CD14-positive monocyte (primary cell): ENCODE measurements at places on chromosomes 16 and 17.

DNA sequence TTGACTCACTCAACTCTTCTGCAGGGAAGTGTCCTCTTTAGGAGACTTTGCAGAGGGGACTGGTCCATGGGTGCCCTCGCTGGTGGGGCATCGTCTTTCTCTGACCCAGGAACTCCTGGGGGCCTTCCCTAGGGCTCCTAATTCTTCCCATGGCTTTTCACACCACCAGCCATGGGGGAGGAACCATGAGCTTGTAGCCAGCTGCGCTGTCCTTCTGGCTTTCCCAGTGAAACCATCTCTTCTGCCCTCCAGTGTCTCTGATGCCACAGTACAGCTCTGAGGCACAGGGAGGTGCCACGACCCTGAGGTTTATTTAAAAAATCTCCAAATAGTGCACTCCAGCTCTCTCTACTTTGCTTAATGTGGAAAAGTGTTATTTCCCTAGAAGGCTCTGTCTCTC is 78.6 kb downstream of the SDR42E1 start:
- H3K27me3 ChIP-seq: no peaks in the 10 kb centered on the region
- peaks cover 95% of the 10 kb centered on the region for H3K36me3 ChIP-seq
- H3K4me1 ChIP-seq: no peaks in the 10 kb centered on the region
- no peak for DNase-seq
- H3K27ac ChIP-seq: no peak overlapping the region

DNA sequence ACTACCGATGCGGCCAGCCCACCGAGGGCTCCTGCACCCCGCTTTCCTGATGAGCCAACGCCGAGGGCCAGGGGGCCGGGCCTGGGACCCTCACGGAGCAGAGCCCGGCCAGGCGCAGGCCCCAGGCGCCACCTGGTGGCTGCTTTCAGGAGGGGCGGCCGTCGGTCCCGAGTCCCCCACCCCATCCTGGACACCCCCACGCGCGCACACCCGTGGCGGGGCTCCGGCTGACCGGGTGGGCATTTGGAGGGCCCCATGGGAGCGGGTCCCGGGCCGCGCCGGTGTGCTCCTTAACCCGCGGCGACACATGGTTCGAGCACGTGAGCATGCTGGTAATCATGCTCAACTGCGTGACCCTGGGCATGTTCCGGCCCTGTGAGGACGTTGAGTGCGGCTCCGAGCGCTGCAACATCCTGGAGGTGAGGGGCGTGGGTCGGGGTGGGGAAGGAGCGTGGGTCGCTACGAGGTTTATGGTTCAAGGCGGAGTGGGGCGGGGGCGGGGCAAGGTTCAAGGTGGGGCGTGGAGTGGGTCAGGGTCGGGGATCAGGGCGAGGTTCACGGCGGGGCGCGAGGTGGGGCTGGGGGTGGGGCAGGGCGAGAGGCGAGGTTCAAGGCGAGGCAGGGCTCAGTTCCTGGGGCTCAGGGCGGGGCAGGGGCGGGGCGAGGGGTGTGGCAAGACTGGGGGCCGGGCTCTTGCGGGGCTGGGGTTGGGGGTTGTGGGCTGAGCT is 30.2 kb downstream of the TPSG1 start:
- H3K4me1 ChIP-seq: no peaks in the 10 kb centered on the region
- no peak overlapping the region for H3K27ac ChIP-seq
- H3K36me3 ChIP-seq: no peaks in the 10 kb centered on the region
- no peak for DNase-seq
- H3K4me3 ChIP-seq: no peak overlapping the region

DNA sequence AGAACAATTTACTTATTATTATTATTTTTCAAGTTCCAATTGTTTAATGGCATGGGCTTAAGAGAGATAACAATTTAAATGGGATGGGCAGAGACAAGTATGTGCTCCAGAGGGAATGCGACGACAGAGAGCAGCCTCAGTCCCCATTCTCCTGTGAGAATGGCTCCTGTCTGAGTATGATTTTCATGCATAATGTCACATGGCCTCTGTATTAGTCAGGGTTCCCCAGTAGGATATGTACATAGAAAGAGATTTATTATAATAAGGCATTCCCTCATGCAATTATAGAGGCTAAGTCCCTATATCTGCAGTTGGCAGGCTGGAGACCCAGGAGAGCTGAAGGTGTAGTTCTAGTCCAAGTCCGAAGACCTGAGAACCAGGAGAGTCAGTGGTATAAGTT is 22.9 kb upstream of the NKD1 start:
- no peaks in the 10 kb centered on the region for H3K27me3 ChIP-seq
- no peak overlapping the region for H3K4me3 ChIP-seq
- DNase-seq: no peak
- H3K36me3 ChIP-seq: no peaks in the 10 kb centered on the region
- no peak overlapping the region for H3K27ac ChIP-seq

DNA sequence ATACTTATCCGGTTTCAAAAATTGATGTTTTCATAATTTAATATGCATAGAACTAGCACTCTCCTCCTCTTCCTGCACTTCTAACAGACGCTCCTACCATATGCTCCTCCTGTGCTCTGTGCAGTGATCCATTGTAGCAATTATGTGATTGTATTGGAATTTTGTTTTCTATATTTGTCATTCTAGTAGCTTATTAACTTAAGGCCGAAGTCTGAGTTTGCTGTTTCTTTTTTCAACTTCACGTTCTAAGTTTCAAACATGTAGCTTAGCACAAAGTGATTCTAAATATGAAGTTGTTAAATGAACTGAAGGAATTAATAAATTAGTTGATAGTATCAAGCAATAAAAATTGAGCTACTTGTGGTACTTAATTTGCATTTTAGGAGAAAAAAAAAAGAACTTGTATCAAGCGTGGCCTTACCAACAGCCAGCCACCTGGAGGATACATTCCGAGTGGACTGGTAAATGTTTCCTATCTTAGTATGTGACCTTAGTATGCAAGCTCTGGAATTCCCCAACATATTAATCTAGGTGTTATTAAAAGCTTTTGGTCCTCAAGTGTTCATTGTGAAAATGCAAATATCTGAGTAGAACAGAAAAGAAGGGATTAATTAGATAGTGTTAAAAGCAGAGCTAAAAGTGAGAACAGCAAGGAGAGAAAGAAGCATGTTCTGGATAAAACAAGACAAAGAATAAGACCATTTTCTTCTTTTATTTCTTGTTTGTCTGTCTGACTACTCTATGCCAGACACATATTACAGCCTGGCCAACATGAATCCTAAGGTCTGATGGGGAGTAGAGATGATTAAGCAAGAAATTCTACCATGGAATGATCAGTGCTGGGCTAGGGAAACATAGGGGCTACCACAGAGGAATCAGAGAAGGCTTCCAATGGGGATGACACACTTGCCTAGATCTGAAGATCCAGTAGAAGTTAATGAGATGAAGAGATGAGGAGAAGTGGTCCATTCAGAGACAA is 290.4 kb upstream of the MON1B start:
- no peaks in the 10 kb centered on the region for H3K36me3 ChIP-seq
- no peak for DNase-seq
- H3K27ac ChIP-seq: no peak overlapping the region
- H3K27me3 ChIP-seq: no peaks in the 10 kb centered on the region
- H3K4me1 ChIP-seq: no peaks in the 10 kb centered on the region
- no peak overlapping the region for H3K4me3 ChIP-seq

DNA sequence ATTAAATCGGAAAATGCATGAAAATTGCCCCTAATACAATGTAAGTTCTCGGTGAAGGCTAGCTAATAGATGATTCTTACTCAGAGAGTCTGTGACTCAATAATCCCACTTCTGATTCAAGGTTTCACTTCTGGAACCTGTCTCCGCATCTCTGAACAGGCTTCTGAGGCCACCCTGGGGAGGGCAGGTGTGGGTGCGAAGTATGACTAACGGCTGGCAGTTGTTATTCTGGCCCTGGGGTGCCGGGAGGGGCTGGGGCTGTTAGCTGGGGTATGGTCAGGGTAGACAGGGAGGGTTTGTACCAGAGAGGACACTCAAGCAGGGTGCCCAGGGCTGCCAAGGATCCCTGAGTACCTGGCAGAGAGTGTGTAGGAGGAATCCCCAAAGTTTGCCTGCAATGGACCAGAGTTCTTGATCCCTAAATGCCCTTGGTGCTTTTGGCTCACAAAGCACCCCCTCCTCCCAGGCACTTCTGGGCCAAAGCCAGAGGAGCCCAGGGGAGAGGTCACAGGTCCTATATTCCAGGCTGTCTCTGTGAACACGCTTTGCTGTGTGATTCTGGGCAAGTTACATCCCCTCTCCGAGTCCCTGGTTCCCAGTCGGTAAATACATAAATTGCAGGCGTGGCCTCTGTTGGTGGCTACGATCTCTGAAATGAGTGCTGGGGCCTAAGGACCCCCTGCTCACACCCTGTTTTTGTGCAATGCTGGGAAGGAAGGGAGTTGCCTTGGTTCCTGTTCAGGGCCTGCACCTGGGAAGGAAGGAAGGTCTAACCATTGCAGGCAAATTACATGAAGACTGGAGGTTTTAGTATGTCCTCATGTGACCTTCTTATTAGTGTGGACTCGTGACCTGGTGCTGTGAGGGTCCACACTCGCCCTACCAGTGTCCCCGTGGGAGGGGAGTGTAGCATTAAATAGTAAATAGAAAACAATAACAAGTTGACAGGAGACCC is 49.9 kb upstream of the CPNE2 start:
- H3K36me3 ChIP-seq: peaks cover 29% of the 10 kb centered on the region
- no peak overlapping the region for H3K4me3 ChIP-seq
- H3K27me3 ChIP-seq: no peaks in the 10 kb centered on the region
- peak overlapping the region; percentile 90 for H3K27ac ChIP-seq
- peak; percentile 69 for DNase-seq
- peaks cover 82% of the 10 kb centered on the region for H3K4me1 ChIP-seq

DNA sequence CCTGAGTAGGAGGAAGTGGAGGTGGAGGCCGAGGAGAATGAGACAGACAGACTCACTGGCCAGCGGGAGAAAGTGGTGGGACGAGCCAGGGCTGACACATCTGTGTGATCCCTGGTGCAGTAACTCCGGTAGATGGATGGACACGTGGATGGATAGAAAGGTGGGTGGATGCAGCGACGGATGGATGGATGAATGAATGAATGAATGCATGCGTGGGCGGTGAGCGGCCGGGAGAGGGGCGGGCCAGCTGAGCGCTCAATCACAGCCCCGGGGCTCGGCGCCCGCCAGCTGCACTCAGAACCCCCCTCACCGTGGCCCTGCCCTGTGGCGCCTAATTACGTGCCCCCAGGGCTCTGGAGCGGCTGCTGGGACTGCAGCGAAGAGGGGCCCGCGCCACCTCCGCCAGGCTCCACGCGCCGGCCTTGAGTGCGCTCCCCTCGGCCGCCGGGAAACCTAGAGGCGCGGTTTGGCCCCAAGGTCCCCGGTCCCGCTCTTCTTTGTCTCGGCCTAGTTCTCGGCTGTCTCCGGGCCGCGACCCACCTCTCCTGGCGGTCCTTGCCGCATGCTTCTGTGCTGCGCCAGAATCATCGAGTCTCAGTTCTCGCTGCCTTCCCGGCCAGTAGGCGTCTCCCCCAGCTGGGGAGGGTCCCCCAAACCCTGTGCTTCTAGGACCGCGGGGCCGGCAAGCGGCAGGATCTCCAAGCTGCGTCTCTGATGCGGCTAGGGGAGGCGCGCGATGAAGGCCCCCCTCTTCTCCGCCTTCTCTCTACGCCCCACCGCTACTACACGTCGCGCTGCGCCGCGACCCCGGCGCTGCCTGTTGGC is 41.0 kb downstream of the RAI1 start:
- DNase-seq: no peak
- H3K27me3 ChIP-seq: peaks cover 23% of the 10 kb centered on the region
- no peak overlapping the region for H3K27ac ChIP-seq
- H3K4me3 ChIP-seq: no peak overlapping the region
- no peaks in the 10 kb centered on the region for H3K36me3 ChIP-seq

DNA sequence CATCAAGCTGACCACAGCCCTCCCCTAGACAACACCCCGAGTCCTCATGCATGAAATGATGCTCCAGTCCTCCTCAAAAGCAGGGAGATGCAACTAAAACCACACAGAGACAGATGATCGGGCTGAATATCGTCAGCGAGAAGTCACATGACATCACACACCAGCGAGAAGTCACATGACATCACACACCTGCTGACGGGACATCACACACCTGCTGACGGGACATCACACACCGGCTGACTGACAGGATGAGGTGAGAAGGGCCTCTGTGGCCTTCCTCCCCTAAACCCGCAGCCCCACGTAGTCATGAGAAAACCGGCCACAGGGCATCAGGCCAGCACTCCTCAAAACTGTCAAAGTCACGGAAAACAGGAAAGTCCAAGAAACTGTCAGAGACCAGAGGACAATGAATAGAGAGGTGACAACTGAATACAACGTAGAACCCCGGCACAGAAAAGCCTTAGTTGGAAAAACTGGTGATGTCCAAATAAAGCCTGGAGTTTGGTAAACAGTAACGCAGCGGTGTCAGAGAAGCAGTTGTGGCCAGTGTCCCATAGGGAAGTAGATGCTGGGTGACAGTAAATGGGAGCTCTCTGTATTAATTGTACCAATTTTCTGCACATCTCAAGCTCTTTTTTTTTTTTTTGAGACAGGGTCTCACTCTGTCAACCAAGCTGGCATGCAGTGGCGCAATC is 14.3 kb downstream of the LITAF start:
- DNase-seq: no peak
- no peaks in the 10 kb centered on the region for H3K27me3 ChIP-seq
- H3K27ac ChIP-seq: no peak overlapping the region
- H3K4me1 ChIP-seq: peaks cover 13% of the 10 kb centered on the region

DNA sequence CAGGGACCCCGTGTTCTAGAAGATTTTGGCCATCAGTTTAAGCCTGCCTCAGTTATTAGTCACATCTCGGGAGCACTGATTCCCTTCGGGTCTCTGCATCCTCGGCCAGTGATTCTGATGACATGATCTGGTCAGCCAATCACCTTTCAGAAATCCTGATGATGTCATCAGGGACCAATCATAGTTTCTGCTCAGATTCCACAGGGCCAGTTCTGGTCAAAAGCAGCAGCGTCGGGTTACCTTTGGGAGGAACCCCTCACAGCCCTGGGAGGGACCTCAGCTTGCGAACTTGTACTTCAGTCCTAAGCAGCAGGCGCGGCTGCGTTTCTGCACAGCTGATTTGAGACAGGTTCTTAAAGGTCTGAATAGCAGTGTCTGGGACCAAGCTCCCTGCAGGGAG is 13.9 kb downstream of the KDM8 start:
- no peaks in the 10 kb centered on the region for H3K4me1 ChIP-seq
- DNase-seq: no peak
- H3K27ac ChIP-seq: no peak overlapping the region
- no peaks in the 10 kb centered on the region for H3K27me3 ChIP-seq

DNA sequence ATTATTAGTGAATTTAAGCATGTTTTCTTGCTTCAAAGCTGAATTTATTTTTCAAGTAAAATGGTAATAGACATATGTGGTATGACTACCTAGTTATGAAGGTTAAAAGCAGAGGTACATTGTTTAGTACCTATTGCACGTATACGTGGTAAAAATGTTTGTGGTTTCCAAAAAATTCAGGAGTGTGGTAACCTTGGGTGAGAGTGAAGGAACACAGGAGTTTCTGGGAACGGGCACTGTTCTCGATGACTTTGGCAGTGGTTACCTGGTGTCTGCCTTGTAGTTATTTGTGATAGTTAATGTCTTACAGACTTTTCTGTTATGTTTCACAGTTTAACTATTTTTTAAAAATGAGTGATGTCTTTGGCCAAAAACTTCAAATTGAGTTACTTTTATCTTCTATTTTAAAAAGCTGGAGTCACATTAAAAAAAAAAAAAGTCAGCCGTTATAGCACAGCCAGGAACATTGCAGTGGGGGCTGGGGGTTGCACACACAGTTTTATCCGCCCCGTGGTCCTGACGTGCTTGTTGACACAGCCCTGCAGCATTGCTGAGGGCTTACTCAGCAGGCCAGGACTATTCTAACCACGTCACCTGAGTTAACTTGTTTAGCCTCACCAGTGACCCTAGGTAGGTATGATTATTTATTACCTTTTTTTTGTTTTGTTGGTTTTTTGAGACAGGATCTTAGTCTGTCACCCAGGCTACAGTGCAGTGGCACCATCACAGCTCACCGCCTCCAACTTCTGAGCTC is 10.9 kb downstream of the JPT2 start:
- no peak for DNase-seq
- no peak overlapping the region for H3K27ac ChIP-seq
- H3K27me3 ChIP-seq: no peaks in the 10 kb centered on the region
- peaks cover 92% of the 10 kb centered on the region for H3K36me3 ChIP-seq
- H3K4me1 ChIP-seq: no peaks in the 10 kb centered on the region
